ENCODE measurements at places on chromosomes 4 and X.

DNA sequence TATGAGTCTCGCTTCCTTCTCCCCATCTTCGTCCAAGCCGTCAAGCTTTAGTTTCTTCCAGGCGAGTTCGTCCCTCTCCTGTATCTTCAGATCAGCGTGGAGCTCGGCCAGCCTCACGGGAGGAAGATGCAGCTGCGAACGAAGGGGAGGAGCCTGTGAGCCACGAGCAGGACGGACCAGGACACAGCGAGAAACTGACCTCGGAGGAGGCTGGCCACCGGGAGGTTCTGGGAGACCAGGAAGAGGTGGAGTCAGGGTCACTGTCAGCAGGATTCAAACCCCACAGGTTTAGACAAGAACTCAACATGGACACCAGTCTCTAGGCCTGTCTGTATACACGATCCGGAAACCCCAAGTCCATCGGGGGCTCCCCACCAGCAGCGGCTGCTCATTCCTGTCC, 7.3 kb downstream of the LRPAP1 start:
- DNase-seq: no peak

DNA sequence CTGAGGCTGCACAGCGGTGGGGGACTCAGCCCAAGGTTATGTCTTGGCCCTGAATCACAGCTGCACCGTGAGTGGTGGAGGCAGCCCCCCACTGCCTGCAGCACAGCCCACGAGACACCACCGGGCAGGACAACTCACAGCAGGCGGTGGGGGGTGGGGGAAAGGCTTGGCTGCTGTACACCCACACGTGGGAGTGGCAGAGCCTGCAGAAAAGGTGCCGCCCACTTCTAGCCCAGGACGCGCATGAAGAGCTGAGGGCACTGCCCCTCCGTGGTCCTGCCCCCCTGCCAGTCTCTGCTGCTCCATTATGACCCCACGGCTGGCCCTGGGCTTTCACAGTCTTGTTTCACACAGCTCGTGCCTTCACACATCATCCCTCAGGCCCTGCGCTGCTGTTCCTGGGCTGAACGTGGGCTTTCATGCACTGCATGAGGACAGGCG, 40.8 kb downstream of the FGFRL1 start:
- no peak for DNase-seq

GRCh38 chrX:110794601-110795000, 1.0 kb downstream of the CHRDL1 start:
- DNase-seq: no peak

DNA sequence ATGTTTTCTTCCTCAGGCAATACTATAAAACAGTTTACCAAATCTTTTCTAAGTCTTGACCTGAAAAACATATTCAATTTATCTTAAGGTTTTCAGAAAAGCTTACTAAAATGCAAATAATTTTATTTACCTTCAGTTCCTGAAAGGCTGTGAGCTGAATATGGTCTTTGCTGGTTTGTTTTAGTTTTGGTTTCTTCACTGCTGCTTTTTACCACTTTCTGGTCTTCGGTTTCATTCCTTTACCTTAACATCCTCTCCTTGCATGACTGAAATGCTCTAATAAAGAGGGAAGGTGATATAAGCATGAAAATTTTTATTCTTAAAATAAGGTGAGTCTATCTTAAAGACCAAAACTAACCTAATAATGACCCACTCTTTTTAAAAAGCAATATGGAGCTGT, 97.1 kb upstream of the NRK start:
- no peak for DNase-seq

GRCh38 chr4:161841759-161842158, 322.0 kb downstream of the FSTL5 start:
- DNase-seq: no peak

GRCh38 chrX:23819385-23820234, 36.6 kb downstream of the SAT1 start:
- no peak for DNase-seq

DNA sequence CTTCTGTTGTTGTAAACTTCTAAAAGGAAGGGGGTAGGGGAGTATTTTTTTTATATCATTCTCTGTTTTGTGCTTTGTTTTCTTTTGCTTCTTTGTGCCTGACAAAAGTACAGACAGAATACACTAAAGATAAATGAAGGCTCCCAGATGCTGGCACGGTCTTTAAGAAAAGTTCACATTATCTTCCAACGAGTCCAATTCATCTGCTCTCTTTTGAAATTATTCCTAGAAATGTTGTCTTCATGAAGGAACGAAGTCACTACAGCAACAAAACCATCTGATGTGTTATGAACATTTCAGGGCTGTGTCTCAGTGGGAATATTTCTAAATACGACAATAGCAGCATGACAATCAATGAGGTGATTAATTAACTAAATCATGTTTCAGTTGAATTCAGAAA, 813.8 kb upstream of the HTR2C start:
- DNase-seq: no peak

DNA sequence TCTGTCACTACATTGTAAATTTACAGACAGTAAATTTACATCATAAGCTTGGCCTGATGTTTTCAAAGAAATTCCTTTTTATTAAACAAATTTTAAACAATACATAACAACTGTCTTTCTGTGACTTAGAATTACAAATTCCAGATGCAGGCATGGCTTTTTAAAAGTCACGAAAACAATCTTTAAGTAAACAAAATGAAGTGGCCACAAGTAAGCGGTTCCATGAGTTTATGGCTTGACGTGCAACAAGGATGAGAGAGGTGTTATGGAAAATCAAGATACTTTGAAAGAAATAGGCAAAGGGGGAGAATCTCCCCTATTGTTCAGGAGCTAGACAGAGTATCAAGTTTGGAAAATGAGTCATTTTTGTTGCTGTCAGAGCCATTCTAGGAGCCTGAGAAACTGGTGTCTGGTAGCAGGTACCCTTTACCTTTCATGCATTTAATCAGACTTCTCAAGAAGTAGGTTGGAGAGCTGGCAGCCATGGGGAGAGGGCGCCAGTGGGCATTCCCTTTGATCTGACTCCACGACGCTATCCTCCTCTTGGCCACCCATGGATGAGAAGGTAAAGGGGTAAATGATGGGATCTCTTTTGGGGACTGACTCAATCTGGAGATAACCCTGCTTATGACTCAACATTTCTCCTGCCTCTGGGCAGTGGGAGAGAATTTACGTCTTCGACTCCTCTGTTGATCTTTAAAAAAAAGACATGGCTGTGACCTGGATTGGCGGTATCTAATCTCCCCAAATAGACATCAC, 217.2 kb downstream of the SPRY1 start:
- DNase-seq: no peak

- DNase-seq: no peak
Measured at GRCh38 chr4:36651253-36651652, 369.8 kb downstream of the DTHD1 start.

DNA sequence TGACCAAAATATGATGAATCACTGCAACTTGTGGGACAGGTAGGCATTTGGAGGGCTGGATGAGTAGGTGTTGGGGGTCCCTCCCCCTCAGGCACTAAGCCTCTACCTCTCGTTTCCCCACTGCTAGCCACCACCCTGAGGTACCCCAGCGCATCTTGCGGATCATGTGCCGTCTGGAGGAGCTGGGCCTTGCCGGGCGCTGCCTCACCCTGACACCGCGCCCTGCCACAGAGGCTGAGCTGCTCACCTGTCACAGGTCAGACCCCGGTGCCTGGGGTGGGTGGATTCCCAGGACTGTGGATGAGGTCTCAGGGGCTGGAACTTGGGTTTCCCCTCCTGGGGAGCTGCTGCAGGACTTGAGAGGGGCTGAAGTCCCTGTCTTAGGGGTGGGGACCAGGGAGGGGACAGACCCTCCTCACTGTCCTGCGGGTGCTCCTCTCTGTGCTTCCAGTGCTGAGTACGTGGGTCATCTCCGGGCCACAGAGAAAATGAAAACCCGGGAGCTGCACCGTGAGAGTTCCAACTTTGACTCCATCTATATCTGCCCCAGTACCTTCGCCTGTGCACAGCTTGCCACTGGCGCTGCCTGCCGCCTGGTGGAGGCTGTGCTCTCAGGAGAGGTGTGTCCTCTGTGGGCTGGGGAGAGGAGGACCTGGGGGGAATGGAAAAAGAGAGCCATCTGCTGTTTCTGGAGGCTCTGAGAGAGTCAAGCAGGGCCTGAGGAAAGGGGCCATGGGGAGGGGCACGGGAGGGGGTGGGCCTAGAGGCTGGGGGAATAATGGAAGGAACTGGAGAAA, 10.1 kb upstream of the ERAS start:
- DNase-seq: no peak

- no peak for DNase-seq
Measured at GRCh38 chr4:140426610-140427105, 790 bp downstream of the CLGN start.

GRCh38 chrX:94057385-94057784, 383.4 kb downstream of the FAM133A start:
- no peak for DNase-seq

DNA sequence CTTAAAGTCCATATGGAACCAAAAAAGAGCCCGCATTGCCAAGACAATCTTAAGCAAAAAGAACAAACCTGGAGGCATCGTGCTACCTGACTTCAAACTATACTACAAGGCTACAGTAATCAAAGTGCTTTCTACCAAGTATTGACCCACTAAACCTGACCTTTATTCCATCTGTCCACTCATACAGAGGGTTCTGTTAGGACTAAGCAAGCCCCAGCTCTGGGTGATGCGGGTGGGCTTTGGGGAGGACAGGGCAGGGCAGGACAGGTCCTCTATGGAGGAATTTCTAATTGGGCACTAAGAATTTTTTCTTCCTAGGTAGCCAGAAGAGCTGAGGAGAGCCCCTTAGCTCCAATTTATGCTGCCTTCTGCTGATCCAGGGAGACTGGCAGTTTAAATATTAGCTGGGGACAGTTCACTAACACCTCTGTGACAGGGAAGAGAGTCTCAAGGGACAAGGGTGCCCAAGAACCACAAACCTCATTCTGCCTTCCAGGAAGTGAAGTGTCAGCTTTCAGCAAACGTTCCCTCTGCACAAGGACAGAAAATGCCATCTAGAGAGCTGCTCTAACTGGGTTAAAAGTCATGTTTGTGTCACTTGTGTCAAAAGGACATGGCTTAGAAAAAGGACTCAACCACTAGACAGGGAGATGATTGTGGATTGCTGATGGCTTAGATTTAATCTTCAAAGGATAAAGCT, 143.2 kb downstream of the KIT start:
- DNase-seq: no peak

- no peak for DNase-seq
Measured at GRCh38 chr4:168724686-168725411, 228.0 kb downstream of the PALLD start.

DNA sequence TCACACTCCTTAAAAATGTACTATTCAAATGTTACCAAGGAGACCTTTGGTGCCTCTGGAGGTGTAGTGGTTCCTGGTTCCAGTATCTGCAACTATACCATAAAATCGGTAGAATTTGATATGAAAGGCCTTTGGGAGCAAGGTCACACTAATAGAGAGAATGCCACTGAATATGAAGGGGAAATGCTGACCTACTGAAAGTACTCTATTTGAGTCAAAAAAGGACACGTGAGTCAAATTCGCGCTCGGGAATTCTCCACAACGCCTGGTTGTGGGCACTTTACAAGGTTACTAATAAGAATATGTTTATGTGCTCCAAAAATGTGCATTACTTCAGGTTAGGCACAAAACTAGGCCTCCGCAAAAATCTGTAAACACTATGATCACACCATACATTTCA, 39.5 kb upstream of the RELL1 start:
- DNase-seq: no peak

DNA sequence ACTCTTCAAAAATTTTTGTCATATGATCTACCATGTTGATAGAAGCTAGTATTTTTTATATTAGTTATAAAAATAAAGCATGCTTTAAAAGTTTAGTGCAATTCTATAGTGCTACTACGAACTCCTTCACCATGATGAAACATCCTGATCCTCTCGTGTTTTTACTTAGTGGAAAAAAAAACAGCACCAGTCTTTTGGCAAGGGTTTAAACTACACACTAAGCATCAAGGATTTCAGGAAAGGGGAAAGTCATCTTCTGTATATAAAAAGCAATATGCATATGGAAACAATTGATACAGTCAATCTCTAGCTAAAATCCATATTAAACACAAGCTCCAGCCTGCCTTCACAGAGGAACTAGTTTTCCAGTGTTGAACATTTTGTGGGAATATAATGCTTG, 18.7 kb downstream of the CHM start:
- DNase-seq: no peak

DNA sequence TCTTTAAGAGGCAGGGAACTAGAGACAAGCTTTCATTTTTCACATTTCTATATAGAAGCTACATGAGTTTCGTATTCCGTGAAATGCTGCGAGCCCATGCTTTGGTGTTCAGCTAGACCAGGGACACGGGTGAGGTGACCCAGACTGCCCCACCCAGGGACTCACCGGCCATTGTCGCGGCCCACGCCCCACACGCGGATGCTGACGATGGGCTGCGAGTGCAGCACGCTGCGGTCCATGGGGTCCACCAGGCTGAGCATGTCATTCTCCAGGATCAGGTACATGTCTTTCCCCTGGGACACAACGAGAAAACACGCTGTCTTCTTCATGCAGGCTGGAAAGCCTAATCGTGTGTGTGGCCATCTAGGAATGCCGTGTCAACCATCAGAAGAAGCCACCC, 140.4 kb downstream of the NSUN7 start:
- no peak for DNase-seq

DNA sequence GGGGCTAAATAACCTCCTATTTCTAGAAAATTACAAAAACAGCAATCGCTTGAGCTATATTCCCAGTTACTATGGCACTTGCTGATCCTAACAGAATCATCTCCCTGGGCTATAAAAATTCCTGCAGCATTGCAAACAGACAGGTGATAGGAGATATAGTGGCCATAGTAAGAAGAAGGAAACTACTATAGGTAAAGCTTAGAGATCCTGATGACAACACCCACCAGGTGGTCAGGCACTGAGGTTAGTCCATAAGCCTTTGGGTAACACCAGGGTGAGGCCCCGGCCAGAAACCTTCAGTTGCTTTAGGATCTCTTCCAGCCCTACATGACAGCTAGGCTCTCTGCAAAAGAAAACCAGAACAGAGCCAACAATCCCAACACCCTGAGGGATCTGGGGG, 197.9 kb upstream of the PPP1R2C start:
- no peak for DNase-seq

DNA sequence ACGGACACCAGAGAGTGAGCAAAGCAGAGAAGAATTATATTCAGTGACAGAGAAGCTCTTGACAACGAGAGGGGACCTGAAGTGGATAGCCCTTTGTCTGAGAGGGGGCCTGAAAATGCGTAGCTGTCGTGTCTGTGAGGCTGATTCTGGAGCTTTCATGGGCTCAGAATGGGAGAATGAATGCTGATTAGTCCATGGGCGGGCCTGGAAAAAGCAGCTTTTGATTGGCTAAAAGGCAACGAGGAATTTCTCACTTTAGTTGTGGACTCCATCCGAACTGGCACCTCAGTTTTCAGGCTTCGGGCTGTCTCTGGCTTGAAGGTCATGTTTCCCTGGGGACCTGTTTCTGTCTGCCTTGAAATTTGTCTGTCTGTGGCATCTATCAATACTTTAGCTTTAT, 487.1 kb downstream of the TECRL start:
- DNase-seq: no peak

- no peak for DNase-seq
Measured at GRCh38 chr4:119238068-119238722, 25.7 kb downstream of the USP53 start.

DNA sequence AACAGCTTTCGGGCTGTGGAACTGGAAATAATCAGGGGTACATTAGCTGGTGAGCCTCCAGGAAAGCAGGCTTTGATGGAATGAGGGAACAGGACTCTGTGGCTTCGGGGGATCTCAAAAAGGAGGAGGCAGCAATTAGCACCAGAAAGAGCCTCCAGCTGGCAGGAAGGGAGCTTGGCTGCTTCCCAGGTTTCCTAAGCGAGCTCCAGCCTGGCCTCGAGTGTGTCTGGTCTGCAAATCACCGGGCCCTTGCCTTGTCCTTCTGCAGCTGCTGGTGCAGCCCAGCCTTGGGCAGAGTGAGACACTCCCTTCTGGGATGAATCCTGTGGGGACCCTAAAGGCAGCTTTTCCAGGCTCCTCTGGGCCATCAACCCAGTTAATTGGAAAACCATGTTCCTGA, 10.7 kb upstream of the PDHA1 start:
- no peak for DNase-seq

Measured in iPS DF 6.9 (cell line).